Heart left ventricle (tissue), 16 donors: ENCODE measurements at places on chromosomes 3 and 15. TPM values are rescaled to one million over a fixed set of nuclear protein-coding genes. Genes with fewer than 3 reads are reported as not detected.

Gene CFAP92
- total RNA-seq, result 0.53 TPM

Gene NTRK3
- total RNA-seq, result 3.6 TPM

Gene MKRN2OS
- 1.0 TPM for total RNA-seq

Gene PFKFB4
- 9.1 TPM for total RNA-seq

Gene SCAANT1
- total RNA-seq, result not detected

Gene DGKG
- total RNA-seq, result 32.0 TPM

Gene PLCL2
- 51.9 TPM for total RNA-seq

Gene GPR15
- total RNA-seq, result not detected

Gene CLDN16
- total RNA-seq, result 0.41 TPM

Gene MB21D2
- 2.5 TPM for total RNA-seq

GRCh38 chr3:170727754-170728153 lies 141.9 kb upstream of the SLC7A14 start:
- no peak for DNase-seq
- no peaks in the 10 kb centered on the region for H3K4me1 ChIP-seq
- no peak overlapping the region for H3K27ac ChIP-seq
- H3K36me3 ChIP-seq, result no peaks in the 10 kb centered on the region

- peak overlapping the region; percentile 35 for H3K27ac ChIP-seq
- no peaks in the 10 kb centered on the region for H3K27me3 ChIP-seq
- H3K4me1 ChIP-seq, result peaks cover 40% of the 10 kb centered on the region
- H3K4me3 ChIP-seq, result peak overlapping the region; percentile 77
- H3K36me3 ChIP-seq, result no peaks in the 10 kb centered on the region
These were observed 2.6 kb downstream of the TNIK start for GRCh38 chr3:171457607-171458061.

DNA sequence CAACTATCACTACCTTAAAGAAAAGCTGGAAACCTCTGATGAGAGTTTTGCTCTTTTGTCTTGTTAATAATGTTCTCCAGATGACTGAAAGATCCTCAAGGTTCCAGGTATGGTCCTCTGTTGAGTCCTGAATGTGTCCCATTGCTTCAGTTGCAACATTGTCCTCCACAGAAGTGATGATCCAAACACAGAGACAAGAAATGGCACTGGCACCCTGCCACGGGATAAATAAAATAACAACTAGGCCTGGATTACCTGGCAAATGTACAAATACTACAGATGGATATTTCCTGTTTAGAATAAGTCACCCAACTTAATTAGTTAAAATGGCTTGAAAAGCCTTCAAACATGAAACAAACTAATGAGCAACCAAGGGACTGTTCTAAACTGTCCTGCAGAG lies 58.3 kb downstream of the EIF3J start:
- no peaks in the 10 kb centered on the region for H3K4me1 ChIP-seq
- no peak overlapping the region for H3K4me3 ChIP-seq
- no peaks in the 10 kb centered on the region for H3K27me3 ChIP-seq
- H3K36me3 ChIP-seq, result peaks cover 100% of the 10 kb centered on the region
- no peak for DNase-seq
- H3K27ac ChIP-seq, result no peak overlapping the region

GRCh38 chr3:42511201-42511600 lies 8.8 kb downstream of the VIPR1 start:
- no peak for DNase-seq
- no peak overlapping the region for H3K27ac ChIP-seq
- peaks cover 44% of the 10 kb centered on the region for H3K4me1 ChIP-seq
- H3K36me3 ChIP-seq, result no peaks in the 10 kb centered on the region
- no peaks in the 10 kb centered on the region for H3K27me3 ChIP-seq

GRCh38 chr3:123119388-123119787 lies 52.6 kb downstream of the PDIA5 start:
- H3K4me1 ChIP-seq, result no peaks in the 10 kb centered on the region
- H3K4me3 ChIP-seq, result no peak overlapping the region
- no peak for DNase-seq
- no peak overlapping the region for H3K27ac ChIP-seq

GRCh38 chr3:138042043-138042442 lies 32.1 kb downstream of the CLDN18 start:
- no peak for DNase-seq
- H3K36me3 ChIP-seq, result no peaks in the 10 kb centered on the region
- no peaks in the 10 kb centered on the region for H3K27me3 ChIP-seq
- H3K4me3 ChIP-seq, result no peak overlapping the region
- H3K4me1 ChIP-seq, result peaks cover 12% of the 10 kb centered on the region

DNA sequence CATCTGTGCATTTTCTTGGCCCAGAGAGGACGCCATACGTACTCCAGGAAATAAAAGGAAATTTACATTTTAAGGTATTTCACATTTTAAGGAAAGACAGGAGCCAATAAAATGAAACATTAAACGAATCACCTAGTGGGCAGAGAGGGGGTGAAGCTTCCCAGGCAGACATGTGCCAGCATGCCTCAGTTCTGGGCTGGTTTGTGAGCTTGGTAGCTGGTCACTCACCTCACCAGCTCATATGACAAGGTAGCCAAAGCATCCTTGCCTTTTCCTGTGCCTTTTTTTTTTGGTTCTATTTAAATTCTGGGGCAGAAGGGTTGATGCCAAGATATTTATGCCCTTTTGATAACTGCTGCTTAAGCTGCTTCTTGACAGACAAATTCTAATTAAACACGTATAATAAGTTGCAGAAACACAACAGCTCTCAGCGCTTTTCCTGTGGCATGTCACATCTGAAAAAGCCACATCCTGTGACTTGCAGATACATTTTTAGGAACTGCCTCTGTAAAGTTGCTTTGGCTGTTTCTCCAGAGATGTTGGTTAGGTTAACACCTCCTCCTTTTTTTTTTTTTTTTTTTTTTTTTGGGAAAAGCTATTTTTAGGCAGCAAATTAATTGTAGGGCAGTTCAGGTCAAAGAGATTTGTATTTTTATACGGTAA lies 218.6 kb downstream of the PDCD6IP start:
- no peak for DNase-seq
- no peaks in the 10 kb centered on the region for H3K27me3 ChIP-seq
- peaks cover 13% of the 10 kb centered on the region for H3K4me1 ChIP-seq

- H3K4me3 ChIP-seq, result no peak overlapping the region
- H3K36me3 ChIP-seq, result no peaks in the 10 kb centered on the region
- no peaks in the 10 kb centered on the region for H3K27me3 ChIP-seq
- H3K27ac ChIP-seq, result no peak overlapping the region
- no peaks in the 10 kb centered on the region for H3K4me1 ChIP-seq
These were observed 106.0 kb upstream of the LRIG1 start for GRCh38 chr3:66606868-66607267.

DNA sequence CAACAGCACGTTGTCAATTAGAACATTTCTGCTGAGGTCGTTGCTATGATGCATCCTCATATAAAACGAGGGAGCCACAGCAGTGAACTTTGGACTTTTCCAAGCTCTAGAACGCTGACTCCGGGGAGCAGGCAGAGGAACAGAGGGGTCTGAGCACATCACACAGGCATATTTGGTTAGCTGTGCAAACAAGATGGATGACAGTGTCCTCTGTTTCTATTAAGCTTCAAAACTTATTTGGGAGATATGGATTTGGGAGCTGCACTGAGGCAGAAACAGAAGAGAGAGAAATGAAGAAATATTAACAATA lies 278.0 kb upstream of the TBL1XR1 start:
- H3K27me3 ChIP-seq, result no peaks in the 10 kb centered on the region
- H3K4me1 ChIP-seq, result peaks cover 18% of the 10 kb centered on the region
- H3K4me3 ChIP-seq, result no peak overlapping the region
- no peak for DNase-seq

GRCh38 chr3:132161608-132162007 lies 126.8 kb upstream of the CPNE4 start:
- no peak for DNase-seq
- no peaks in the 10 kb centered on the region for H3K36me3 ChIP-seq
- H3K27me3 ChIP-seq, result no peaks in the 10 kb centered on the region
- no peaks in the 10 kb centered on the region for H3K4me1 ChIP-seq
- no peak overlapping the region for H3K27ac ChIP-seq

- no peak overlapping the region for H3K27ac ChIP-seq
- H3K4me3 ChIP-seq, result no peak overlapping the region
- no peaks in the 10 kb centered on the region for H3K4me1 ChIP-seq
- peak; percentile 19 for DNase-seq
- no peaks in the 10 kb centered on the region for H3K36me3 ChIP-seq
These were observed 130.2 kb upstream of the TPRG1 start for GRCh38 chr3:189041482-189042090.

GRCh38 chr15:63636518-63637061 lies 39.4 kb downstream of the FBXL22 start:
- no peaks in the 10 kb centered on the region for H3K27me3 ChIP-seq
- no peak overlapping the region for H3K4me3 ChIP-seq
- DNase-seq, result no peak
- peaks cover 5% of the 10 kb centered on the region for H3K4me1 ChIP-seq

DNA sequence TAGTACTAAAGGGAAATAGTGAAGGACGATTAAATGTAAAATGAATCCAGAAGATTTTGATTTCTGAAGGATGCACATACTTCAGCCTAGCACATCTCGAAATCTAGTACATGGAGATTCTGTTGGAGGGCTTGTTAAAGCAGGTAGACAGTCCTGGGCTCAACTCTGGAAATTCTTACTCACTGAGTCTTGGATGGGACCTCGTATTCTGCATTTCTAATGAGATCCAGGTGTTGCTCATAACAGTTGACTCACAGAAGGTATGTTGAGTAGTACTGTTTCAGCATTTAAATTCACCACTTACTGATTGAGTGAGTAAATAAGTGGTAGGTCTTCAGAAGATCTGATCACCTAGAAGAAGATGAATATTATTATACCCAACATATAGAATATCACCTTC lies 623.4 kb upstream of the SGO1 start:
- no peak overlapping the region for H3K4me3 ChIP-seq
- no peaks in the 10 kb centered on the region for H3K36me3 ChIP-seq
- H3K27ac ChIP-seq, result no peak overlapping the region
- no peak for DNase-seq
- H3K4me1 ChIP-seq, result no peaks in the 10 kb centered on the region
- no peaks in the 10 kb centered on the region for H3K27me3 ChIP-seq

- no peak overlapping the region for H3K4me3 ChIP-seq
- no peak for DNase-seq
- peaks cover 3% of the 10 kb centered on the region for H3K4me1 ChIP-seq
- H3K36me3 ChIP-seq, result no peaks in the 10 kb centered on the region
- no peak overlapping the region for H3K27ac ChIP-seq
These were observed 2.8 kb upstream of the CCDC80 start for GRCh38 chr3:112643621-112644240.
